ENCODE measurements at places on chromosomes 13 and 19.
A peak's percentile ranks its signal among the peaks of the same experiment; 100 is the strongest.

DNA sequence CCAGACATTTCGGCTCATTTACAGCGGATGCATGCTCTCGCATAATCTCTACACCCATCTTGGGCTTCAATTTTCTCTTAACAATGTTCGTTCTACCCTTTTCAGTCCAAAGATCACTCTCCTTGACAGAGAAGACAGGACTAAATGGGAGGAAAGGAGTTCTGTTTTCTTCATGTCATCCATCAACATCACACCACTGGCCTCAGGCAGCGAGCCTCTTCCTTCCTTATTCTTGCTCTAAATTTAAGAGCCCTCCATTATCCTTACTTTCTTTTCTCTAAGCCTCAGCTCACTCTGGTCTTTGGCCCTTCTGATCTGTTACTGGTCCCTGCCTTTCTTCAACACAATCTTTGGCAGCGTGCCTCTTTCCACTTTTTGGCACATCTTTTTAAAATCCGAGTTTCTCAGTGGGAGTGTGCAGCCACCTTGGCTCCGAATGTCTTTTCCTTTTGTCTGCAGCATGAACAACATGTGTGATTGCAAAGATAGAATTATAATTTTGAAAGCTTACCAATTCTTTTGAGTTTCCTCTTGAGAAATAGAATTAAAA lies 98.7 kb downstream of the FAM216B start:
- no peak for DNase-seq

DNA sequence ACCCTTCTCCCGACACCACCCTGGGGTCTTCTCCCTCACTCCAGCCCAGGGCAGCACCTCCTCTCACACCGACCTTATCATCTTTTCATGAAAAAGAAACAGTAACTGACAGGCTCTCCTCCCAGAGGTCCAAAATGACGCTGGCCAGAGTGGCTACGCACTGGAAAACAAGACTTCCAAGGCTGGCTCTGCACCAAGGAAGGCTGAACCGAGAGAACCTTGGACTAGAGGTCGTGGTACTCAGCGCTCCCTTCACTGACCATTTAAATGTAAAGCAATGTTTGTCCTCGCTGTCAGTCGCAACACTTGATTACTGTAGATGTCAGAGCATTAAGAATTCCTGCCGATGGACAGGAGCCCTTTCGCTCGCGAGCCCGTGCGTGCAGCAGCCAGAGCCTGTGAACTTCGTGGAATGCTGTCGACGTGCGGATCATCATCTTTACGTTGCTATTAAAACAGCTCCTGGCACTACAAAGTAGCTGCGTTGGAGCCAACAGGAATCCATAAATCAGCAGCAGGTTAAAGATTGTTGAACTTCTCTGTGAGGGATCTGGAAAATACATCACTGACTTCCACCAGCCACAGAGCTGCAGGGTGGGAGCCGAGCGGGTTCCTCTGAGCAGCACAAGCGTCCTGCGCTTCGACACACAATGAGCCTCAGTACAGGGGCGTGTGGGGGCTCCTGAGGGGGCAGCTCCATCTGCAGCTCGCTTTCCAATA lies 125.5 kb upstream of the MCF2L start:
- no peak for DNase-seq

- peak; percentile 21 for DNase-seq
Measured at GRCh38 chr19:36707134-36707533, 19.7 kb downstream of the ZNF567 start.

DNA sequence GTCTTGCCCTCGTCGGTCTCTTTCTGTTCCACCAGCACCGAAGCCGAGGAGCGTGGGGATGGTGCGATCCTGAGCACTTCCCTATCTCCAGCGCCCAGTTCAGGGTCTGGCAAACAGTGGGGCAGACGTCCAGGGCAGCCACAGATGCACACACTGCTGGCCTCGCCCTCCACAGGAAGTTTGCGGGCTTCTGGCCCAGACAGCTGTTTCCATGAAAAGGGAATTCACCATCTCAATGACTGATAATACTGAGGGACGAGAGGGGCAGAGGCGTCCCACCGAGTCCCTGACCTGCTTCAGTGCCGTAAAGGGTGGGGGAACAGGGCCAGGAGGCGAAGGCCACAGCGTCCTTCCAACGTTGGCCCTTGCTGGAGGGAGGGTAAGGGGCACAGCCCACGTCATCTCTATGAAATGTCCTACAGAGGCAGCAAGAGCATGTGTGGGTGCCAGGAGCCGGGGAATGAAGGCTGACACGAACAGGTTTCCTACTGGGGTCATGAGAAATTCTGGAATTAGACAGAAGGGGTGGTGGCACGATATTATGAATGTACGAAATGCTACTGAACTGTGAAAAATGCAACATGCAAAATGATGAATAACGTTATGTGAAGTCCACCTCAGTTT lies 19.5 kb downstream of the SHC2 start:
- DNase-seq, result no peak

DNA sequence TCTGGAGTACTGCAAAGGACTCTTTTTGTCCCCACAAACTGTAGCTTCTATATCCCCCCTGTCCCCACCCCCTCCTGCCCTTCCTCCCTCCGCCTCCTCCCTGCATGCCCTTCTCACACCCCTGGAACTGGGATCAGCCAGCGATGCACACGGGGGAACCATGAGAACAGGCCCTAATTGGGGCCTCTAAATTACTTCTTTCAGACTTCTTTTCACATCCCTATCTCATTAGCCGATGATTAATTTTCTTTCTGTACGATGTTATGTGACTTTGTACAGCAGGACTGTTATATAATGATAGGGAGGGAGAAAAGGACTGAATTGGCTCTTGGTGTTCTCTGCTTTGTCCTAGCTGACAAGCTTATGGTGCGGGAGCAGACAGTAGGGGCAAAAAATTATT lies 347.5 kb downstream of the DNAJC15 start:
- DNase-seq, result no peak

DNA sequence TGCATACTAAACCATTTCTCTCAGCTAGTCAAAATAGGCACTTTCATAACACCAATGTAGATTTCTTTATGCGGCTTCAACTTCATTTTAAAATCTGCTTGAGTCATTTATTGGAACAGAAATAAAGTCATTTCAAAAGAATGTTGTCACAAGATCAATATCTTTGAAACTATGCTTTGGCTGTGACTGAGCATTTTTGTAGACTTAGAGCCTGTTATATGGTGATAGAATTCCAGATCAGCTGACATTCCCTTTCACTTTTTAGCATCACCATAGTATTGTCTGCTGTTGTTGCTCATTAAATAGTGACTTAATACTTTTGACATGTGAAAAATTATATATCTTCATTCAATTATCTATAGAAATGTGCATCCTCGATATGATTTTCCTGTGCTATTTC lies 279.2 kb upstream of the PRR20A start:
- no peak for DNase-seq

- no peak for DNase-seq
Measured at GRCh38 chr13:52319876-52320275, 86.1 kb downstream of the THSD1 start.

DNA sequence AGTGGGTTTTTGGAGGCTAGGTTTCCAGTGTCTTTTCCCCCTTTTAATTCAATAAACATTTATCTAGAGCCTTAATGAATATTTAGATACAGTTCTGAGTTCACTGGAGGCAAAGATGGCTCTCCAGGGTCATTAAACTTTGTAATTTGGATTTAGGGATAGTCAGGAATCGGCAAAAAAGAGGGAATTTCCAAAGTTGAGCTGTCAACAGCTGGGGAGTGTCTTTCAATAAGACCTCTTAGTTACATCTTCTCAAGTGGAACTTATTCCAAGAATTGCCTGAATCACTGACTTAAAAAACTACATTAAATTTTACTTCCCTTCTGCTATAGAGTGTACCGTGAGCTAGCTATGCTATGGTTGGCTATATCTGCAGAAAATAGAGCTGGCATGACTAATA lies 2.0 kb downstream of the LRCH1 start:
- no peak for DNase-seq

GRCh38 chr19:58117841-58118575 lies 20.0 kb upstream of the ZSCAN18 start:
- DNase-seq, result no peak

DNA sequence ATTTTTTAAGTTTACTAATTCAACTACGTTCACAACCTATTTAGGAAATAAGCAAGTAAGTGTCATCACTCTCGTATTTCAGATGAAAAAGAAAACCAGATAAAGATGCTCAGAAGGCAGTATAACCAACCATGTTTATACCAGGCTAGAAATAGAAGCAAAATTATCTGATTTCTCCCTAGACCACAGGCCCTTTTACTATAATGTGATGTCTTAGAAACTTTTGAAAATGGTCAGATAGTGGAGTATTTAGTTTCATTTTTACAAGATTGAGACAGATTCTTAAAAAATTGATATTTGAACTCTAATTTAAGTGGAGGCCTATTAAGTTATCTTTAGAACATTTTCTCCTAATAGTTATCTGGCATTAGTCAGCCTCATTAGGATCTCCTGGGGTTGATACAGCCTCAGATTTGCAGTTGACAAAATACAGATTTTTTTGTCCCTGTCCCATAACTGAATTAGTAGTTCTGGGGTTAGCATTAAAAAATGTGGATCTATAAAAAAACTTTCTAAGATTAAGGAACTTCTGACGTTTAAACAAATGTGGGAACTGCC lies 818.7 kb upstream of the PCDH9 start:
- no peak for DNase-seq

GRCh38 chr19:41299046-41299754 lies 10.8 kb upstream of the CCDC97 start:
- no peak for DNase-seq

GRCh38 chr19:47445937-47446402 lies 25.7 kb downstream of the SLC8A2 start:
- peak; percentile 16 for DNase-seq

DNA sequence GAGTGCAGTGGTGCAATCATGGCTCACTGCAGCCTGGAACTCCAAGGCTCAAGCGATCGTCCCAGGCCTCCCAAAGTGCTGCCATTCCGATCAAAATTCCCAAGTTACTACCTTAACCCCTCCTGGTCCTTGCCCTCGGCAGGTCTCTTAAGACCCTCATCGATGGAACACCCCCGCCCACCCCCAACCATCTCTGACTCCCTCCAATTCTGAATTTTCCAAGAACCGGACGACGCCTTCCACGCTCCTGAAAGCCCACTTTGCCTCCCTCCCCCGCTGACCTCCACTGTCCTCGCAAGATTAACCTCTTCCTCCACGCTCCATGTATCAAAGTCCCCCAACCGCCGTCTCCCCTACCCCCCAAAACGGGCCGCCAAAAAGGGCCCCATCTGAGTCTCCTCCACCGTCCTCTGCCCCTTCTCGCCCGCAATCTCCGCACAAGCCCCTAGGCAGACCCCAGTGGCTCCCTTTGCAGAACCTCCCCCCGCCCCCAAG lies 539 bp downstream of the DAPK3 start:
- DNase-seq, result no peak

- no peak for DNase-seq
Measured at GRCh38 chr13:114152831-114153371, 20.5 kb upstream of the RASA3 start.

- DNase-seq, result no peak
Measured at GRCh38 chr13:39571502-39572092, 31.4 kb downstream of the LHFPL6 start.

DNA sequence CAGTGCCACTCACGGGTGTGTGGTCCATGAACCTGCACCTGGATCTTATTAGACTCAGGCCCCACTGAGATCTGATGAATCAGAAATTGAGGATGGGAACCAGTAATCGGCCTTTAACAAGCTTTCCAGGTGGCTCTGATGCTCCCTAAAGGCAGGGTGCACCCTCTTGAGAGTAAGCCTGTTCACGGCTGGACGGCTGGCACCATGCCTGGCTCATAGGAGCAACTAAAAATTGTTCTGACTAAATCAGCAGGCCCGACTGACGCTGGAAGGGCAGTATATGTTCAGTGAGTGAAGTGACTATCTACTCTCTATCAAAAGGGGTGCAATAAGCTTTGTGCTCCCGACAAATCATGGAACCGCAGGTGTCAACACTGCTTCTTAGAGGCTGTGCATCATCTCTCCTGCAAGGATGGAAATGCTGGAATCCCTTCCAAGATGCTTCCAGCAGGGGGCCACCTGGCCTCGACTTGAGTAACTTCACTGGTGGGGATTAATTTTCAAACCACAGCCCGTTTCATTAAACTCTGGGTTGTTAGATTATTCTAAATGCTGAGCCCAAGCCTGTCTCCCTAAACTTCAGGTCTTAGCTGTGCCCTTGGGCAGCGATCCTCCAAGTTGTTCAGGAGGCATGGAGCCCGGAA lies 28.4 kb downstream of the TMTC4 start:
- DNase-seq, result peak; percentile 49

GRCh38 chr19:40605216-40605971 lies 4.2 kb downstream of the LTBP4 start:
- peak; percentile 68 for DNase-seq

DNA sequence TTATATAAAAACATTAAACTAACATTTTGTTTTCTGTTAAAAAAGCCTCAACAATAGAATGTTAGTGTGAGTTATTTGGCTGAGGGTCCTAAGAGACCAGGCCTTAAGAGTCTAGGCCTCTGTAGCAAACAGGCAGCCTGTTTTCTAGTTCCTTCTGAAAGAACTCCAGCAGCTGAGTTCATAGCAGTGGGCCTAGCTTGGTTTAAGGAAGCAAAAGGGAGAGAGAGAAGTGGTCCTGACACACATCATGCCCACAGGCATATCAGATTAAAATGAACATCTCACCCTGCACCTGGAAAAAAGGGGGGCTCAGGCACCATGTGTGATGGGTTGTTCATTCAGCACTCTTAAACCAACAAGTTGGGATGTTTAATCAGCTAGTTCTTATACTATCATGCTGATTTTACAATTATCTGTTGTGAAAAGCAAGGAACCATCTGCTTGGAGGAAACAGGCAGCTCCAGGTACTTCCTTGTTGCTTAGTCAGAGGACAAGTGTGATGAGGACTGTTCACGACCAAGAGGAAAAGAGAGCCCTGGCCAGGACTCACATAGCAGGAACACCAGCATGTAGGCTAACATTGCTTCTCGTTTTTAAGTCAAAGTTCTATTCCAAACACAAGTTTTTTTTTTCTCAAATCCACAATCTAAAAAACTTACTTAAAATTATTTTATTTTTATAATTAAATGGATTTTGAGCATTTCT lies 81.3 kb upstream of the FRY start:
- DNase-seq, result no peak

- no peak for DNase-seq
Measured at GRCh38 chr13:59409634-59410200, 754.0 kb downstream of the DIAPH3 start.

- DNase-seq, result no peak
Measured at GRCh38 chr19:51207747-51208146, 17.1 kb upstream of the CD33 start.

GRCh38 chr19:49761625-49762311 lies 1.3 kb downstream of the TSKS start:
- DNase-seq, result no peak

- no peak for DNase-seq
Measured at GRCh38 chr13:41409611-41410010, 47.7 kb upstream of the RGCC start.

GRCh38 chr19:30309905-30310601 lies 62.1 kb upstream of the ZNF536 start:
- DNase-seq, result no peak

- no peak for DNase-seq
Measured at GRCh38 chr19:3515891-3516422, 9.8 kb downstream of the FZR1 start.

GRCh38 chr19:40633207-40633606 lies 32.0 kb downstream of the LTBP4 start:
- no peak for DNase-seq

Measured in DMS79 (cell line).